Stomach (tissue), 19 donors: ENCODE measurements at places on chromosomes 12 and 14. TPM values are rescaled to one million over a fixed set of nuclear protein-coding genes. Genes with fewer than 3 reads are reported as not detected.

DNA sequence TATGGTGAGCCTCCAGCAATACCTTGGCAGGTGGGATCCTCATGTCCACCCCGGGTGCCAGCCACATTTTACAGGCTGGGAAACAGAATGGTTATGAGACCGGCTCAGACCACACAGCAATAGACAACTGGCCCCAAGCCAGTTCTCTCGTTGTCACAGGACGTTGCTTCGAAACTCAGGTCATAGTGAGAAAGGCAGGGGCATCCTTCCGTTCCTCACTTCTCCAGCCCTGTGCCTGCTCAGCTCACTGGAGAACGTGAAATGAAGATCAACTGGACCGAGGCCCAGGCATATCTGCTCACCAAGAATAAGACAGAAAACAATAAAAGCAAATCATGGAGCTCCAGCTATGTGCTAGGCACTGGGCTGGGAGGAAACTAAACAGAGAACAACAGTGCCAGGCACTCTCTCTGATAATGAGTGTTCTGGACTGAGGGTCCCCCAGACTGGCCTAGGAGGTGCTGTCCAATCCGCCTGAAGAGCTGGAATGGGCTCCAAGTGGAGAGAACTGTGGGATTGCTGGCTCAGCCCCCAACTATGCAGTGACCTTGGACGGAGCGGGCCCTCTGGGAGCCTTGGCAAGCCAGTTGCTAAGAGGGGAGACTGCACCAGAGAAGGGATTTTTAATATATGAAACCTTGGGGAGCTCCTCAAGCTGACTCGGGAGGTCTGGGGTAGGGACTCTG is 18.8 kb upstream of the FAIM2 start:
- no peak for DNase-seq

- DNase-seq = no peak
Observed at GRCh38 chr14:95855606-95856005, 21.0 kb upstream of the TUNAR start.

DNA sequence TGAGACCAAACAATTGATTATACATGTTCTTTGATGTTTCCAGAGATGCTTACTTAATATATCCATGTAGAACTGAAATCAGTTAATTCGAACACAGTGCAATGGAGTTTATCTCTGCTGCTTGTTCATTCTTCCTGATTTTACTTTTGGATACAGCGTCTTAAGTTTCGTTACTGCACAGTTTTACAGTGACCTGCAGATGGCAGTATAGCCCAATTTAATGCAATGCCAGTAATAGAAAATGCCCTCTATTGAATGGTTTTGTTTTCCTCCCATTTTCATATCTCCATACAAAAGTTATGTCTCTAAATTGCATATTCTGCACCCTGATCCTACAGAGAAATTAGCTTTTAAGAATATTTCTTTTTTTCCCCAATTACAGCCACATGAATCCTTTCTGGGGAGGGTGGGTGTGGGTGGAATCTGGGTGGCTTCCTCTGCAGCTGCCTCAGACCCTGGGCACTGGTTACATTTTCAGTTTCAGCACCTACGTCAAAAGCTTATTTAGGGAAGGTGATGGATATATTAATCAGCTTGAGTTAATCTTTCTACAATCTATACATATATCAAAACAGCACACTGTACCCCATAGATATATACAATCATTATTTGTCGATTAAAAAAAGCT is 101.1 kb upstream of the DCD start:
- DNase-seq = peak; percentile 80

- no peak for DNase-seq
Observed at GRCh38 chr12:131461096-131461495, 249.8 kb upstream of the SFSWAP start.

- DNase-seq = peak; percentile 86
Observed at GRCh38 chr14:29584992-29585391, 342.7 kb downstream of the PRKD1 start.

The CMTM5 gene
- not detected for total RNA-seq

The EGLN3 gene
- 25.4 TPM for total RNA-seq

The PRKD1 gene
- total RNA-seq = 21.6 TPM
